Stimulated activated CD4-positive, alpha-beta T cell treated with anti-CD3 and anti-CD28 coated beads, Interleukin-2, amount 100 ng/mL, for 24 hours (primary cell): ENCODE measurements at places on chromosomes 6 and 20.

DNA sequence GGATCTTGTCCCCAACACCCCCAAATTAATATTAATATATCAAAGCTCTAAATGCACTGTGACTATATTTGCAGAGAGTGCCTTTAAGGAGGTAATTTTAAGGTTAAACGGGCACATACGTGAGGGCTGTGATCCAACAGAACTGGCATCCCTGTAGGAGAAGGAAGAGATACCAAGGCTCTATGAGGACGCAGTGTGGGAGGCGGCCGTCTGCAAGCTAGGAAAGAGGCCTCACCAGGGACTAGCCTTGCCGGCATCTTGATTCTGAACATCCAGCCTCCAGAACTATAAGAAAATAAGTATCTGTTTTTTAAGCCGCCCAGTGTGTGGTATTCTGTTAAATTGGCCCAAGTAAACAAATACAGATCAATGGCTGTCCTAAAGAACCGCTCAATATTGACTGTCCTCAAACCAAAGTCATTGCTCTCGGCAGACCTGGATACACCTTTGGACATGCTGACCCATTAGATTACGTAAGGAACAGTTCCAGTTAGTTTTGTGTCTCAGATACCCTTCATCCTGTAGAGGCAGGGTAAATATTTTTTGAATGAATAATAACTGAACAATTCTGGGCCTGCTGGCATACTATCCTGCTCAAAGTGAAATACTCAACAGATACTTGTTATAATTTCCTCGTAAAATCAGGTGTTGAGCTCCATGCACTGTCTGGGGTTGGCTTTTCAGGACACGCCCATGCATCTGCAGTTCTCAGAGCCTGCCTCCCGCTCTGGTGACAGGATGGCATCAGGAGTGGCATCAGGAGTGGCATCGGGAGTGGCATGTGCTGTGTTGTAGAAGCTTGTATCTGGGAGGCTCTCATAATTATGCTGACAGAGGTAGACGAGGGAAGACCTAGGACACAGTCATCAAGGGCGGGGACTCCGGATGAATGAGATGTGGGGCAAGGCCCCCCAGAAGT, 6.3 kb downstream of the PRR18 start:
- no peak for DNase-seq

DNA sequence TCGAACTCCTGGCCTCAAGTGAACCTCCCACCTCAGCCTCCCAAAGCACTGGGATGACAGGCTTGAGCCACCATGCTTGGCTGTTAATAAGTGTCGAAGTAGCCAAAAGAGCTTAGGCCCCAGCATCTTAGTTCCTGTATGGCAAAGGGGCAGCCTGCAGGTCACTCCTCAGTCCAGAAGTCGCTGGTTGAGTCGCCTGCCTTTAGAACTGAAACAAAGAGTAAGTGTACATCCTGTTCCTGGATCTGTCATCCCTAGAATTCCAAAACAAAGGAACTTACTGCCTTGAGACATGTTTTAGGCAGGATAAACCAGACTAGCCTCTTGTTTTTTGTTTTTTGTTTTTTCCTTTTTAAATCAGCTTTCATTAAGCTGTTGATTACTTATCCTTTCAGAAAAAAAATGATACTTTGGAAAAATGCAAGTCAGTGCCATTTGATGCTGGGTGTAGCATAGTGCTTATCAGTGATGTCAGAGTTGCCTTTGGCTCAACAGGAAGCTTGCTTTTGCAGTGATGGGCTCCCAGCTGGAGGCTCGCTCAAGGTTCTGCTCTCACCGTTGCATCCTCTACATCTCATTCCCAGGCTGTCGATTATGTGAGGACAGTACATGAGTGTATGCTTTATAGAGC, 9.0 kb downstream of the ACTR5 start:
- DNase-seq, result no peak

- DNase-seq, result no peak
Observed at GRCh38 chr20:3764659-3765058, 2.9 kb downstream of the ADISSP start.

- no peak for DNase-seq
Observed at GRCh38 chr20:57040466-57040865, 226.0 kb downstream of the BMP7 start.
